Fibroblast of skin of back (primary cell): ENCODE measurements at places on chromosomes 6 and 20.

DNA sequence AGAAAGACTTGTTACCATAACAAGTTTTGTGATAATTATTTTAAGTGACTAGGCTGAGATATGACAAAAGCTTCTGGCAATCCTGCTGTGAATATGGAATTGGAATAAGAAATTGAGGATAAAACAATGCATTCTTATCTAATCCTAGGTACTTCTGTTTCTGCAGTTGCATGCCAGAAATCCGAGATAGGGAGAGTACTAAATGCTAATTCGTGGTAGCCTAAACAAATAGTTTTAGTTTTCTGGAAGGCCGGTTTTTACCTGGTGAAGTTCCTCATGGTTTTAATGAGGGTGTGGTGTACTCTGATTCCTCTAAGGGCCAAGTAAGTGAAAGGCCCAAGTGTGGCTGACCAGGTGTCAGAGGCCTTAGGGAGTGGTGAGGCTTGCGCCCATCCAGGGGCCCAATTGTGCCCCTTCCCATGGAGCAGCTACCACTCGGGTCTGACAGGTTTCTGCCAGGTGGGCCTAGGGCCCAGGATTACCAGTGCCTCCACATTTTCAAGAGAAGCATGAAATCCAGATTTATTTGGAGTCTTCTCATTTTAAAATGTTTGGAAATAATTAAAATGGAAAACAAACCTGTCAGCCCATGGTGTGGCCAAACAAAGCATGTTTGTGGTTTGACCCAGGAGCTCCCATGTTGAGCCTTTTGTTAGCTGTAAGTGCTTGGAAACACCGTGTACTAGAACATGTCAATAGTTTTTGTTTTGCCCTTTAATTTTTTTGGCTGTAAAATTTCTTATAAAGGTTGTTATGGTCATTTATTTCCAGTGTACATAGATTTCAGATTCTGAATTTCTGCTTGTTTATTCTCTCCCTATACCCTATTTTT lies 6.6 kb downstream of the PLCB4 start:
- DNase-seq, result no peak

DNA sequence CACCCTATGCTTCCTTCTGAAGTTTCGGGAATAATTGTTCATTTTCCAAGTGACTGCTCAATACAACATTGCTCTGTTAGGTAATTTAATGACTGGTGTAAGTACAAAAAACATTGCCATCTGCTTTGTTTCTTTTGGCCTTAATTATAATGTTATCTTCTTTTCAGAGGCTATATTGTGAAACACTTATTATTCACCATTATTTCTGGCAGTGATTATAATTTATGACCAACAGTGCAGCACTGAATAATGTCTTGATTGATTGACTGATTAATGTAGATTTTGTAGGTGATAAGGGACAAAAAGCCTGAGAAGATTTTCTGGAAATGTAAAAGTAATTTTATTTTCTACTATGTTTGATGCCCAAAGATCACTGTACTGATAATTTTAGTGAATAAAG lies 377.7 kb downstream of the PLCB1 start:
- DNase-seq, result no peak

DNA sequence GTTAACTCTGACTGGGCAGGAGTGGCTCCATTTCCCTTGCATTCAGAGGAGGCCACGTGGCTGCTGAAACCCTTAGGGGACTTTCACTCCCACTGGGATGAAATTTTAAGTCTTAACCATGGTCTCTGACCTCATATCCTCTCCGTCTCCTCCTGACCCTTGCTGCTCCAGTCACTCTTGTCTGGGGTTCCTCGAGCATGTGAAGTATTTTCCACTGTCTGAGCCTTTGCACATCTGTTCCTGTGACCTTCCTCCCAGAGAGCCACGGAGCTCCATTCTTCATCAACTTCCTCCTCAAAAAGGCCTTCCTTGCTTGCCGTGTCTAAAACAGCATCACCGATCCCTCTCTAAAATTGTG lies 153.0 kb upstream of the UST start:
- DNase-seq, result no peak

DNA sequence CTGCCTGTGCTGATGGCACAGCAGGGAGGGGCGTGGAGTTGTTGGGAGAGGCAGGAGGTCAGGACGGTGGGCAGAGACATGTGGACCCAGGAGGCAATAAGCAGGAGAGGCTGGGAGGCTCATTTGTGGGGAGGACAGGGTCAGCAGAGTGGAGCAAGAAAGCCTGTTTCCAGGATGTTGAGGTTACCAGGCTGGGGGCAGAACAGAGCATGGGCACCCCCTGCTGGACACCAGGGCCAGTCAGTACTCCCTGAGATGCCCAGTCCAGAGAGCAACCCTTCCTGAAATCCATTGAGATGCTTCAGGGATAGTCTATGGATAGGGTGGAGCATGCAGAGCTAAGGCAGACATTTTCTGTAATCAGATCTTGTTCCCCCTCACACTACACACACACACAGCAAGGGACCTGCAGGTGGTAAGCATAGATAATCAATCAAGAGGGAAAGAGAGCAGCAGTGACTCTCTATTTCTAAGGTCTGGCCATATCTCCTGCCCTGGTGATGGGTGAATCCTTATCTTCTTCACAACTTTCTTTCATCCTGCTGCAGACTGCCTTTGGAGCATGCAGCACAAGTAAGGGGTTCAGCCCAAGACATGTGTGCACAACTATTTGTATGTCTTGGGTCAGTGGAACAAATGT lies 41.7 kb downstream of the MOCS1 start:
- peak; percentile 68 for DNase-seq

GRCh38 chr6:52529311-52529710 lies 47.5 kb downstream of the TRAM2 start:
- no peak for DNase-seq

- DNase-seq, result no peak
Measured at GRCh38 chr6:157548635-157549467, 167.9 kb downstream of the ZDHHC14 start.

DNA sequence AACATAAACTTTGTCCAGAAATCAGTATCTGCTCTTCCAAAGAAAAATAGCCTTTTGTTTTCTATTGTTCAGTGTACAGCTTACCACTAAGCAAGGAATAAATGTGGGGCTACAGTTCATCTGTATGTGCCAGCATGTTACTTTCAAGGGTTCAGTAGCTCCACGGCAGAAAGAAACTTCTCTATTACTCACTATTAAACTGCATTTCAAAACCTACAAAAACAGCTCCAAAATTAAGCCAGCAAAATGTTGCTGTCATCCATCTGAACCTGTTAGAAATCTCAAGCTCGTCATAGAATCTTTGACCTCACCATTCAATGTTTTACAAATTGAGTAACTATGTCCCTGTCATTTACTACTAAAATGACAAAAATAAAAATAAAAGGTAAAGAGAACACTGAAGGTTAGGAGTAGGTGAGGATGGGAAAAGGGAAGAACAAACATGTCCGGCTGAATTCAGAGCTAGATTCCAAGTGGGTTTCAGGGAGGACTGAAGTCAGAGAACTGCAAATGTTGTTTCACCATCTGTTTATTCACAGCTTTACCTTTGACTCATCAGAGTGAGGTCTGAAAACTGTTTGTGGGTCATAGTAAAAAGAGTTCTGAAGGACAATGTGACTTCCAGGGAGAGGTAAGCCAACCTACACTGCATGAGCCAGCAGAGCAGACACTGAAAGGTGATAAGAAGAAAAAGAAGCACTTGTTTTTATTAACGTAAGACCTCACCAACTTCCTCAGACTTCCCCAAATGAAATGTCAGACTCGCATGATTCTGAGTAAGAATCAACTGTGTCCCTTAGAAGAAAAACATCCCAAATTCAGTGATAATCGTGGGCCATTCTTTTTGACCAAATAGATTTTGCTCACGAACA lies 62.0 kb downstream of the ATXN1 start:
- DNase-seq, result no peak

DNA sequence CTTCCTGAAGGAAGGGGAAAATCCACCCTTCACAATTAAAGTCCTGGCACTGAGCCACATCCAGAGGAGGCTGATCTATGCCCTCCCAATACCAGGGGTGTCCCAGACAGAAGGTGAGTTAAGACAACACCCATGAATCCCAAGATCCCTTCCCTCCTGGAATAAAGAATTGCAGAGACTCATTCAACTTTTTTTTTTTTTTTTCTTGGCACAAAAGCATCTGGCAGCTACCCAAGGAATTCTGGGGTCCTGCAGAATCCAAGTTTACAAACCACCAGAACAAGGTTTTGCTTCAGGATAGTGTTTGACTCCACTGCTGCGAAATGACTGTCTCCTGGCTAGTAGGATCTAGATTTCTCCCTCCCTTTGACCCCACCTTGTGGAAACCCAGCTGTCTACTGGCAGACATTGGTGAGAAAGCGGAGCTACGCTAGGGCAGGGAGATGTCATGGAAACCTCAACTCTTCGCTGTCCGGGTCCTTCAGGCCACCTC lies 37.4 kb downstream of the JAG1 start:
- peak; percentile 82 for DNase-seq

- DNase-seq, result peak; percentile 77
Measured at GRCh38 chr6:68427630-68428029, 207.5 kb upstream of the ADGRB3 start.

- DNase-seq, result no peak
Measured at GRCh38 chr20:43543138-43543537, 15.7 kb upstream of the SGK2 start.

- DNase-seq, result no peak
Measured at GRCh38 chr20:63533388-63533787, 3.8 kb downstream of the PTK6 start.

DNA sequence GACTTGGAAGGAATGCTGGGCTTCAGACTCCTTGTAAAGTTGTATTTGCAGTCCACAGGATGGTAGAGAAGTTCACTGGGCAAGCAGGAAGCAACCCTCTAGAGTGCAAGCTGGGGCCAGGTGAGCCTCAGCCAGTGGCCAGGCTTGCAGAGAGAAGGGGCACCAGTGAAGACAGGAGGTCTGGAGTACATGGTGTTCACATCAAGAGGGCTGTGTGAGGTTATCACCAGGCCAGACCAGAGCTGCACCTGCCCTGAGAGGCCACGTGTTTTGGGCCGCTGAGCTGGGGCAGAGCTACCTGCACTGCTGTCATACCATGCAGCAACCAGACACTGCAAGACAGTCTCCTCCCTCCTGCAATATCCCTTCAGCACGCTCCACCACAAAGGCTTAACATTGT lies 79.0 kb downstream of the SH3BGRL2 start:
- DNase-seq, result no peak

DNA sequence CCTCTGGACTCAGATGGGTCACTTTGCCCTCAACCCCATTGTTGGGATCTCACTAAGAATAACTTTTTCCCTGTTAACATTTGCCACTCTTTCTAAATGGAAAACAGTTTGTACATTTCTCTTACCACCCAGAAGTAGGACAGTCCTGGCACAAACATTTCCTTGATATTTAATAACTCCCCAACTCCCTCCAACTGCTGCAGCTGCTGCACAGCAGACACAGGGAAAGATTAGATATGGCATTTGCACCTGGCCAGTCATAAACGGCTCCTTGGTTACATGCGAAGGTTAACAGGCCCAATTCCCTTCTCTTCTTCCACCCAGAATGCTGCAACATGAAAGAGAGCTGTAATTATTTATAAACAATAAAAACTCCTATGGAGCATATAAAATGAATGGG lies 55.9 kb upstream of the SOX4 start:
- no peak for DNase-seq

DNA sequence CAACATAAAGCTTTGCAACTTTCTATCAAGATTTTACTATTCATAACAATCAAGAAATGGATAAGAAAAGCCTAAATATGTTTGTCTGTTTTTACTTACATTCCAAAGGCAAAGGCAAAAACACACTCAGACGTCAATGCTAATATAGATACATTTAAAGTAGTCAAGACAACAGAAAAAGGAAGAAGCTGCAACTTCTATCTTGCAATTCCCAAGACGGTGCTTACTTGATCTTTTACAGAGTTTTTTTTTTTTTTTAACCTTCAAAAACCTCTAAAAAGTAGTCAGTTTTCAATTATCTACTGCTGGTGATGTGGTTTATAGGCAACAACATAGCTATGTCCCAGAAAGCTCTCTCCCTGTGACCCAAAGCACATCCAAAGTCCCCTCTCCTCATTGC lies 58.1 kb downstream of the EPB41L2 start:
- no peak for DNase-seq

- no peak for DNase-seq
Measured at GRCh38 chr6:52893803-52894202, 15.7 kb downstream of the GSTA3 start.

DNA sequence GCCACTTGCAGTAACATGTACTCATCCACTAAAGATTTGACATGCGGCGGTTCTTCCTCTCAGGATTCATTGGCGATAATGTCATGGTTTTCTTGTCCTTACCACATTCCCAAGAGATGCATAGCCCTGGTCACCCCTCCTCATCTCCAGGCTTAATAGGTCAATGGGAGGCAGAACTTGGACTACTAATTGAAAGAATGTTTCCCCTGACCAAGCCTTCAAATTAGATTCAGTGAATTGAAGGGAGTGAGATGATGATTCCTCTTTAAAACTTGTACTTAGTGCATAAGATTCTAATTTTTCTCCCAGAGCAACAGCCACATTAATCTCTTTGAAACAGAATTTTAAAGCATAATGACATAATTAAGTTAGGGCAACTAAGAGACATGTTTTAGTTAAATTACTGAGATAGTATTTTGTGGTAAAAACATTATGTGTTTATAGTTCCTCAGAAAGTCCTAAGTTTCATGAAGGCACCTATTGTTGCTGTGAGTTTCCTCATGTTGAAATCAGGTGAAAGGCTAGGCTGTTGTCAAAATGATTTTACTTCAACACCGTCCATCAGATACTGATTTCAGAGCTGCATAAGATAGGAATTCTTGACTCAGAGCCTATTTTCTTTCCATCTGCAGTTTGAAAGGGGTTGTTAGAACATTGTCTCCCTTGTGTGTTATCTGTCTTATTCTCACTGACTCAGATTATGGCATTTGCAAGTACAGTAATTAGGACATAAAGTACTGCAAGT lies 48.5 kb downstream of the STK4 start:
- peak; percentile 93 for DNase-seq

- DNase-seq, result peak; percentile 71
Measured at GRCh38 chr20:36199345-36200257, 36.7 kb upstream of the AAR2 start.

- no peak for DNase-seq
Measured at GRCh38 chr20:2261046-2261485, 34.7 kb upstream of the TGM3 start.

- DNase-seq, result no peak
Measured at GRCh38 chr6:105779110-105779509, 307.0 kb upstream of the PRDM1 start.

- DNase-seq, result no peak
Measured at GRCh38 chr20:19257865-19258264, 45.4 kb downstream of the SLC24A3 start.

GRCh38 chr6:121504227-121504626 lies 68.8 kb downstream of the GJA1 start:
- DNase-seq, result peak; percentile 93

GRCh38 chr20:13228771-13229170 lies 7.7 kb downstream of the ISM1 start:
- no peak for DNase-seq

DNA sequence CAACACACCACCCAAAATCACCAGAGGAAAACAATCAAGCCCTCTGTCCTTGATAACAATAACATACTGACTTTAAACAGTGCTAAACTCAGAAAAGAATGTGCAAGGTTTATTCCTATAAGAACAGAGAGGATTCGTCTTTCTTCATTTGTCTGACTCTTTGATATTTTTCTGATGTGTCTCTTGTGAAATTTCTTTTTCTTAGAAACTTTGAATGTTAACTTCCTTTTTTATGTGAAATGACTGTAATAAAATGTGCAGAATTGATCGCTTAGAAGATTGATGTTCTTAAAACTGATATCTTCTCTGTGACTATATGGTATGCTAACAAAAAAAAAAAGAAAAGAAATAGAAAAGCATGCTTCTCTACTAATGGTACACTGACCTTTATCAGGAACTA lies 947.4 kb upstream of the CITED2 start:
- DNase-seq, result no peak
